ENCODE measurements at places on chromosomes 4 and X. TPM values are rescaled to one million over a fixed set of nuclear protein-coding genes. Genes with fewer than 3 reads are reported as not detected.

GRCh38 chr4:21367567-21367966, 581.0 kb downstream of the KCNIP4 start:
- no peak overlapping the region for H3K4me3 ChIP-seq
- H3K27ac ChIP-seq, result no peak overlapping the region
- H3K27me3 ChIP-seq, result no peaks in the 10 kb centered on the region
- no peaks in the 10 kb centered on the region for H3K4me1 ChIP-seq
- no peak for DNase-seq
- no peaks in the 10 kb centered on the region for H3K36me3 ChIP-seq

The COL25A1 gene
- total RNA-seq, result not detected

GRCh38 chrX:5528057-5528456, 700.6 kb downstream of the NLGN4X start:
- no peak overlapping the region for H3K4me3 ChIP-seq
- H3K4me1 ChIP-seq, result no peaks in the 10 kb centered on the region
- DNase-seq, result no peak
- H3K36me3 ChIP-seq, result no peaks in the 10 kb centered on the region
- H3K27ac ChIP-seq, result no peak overlapping the region

GRCh38 chrX:69185141-69185540, 19.9 kb upstream of the PJA1 start:
- H3K27me3 ChIP-seq, result peaks cover 20% of the 10 kb centered on the region
- no peak overlapping the region for H3K4me3 ChIP-seq
- H3K27ac ChIP-seq, result no peak overlapping the region

The PF4V1 gene
- not detected for total RNA-seq

DNA sequence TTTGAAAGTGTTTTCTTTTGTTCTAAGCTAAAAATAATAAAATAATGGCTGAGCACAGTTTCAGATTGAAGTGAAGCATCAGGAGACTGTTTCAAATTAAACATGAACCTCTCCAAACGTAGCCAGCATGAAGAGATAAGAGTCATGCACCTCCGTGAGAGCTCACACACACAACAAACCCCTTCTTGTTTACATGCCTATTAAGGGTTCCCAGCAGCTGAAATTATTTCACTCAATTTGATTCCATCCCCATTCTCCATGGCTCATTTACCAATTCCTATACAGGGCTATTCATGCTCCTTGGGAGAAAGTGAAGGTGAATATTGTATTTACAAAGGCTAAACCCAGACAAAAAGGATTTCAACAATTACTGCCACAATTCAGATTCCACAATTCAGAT, 954.1 kb upstream of the INTU start:
- no peak overlapping the region for H3K27ac ChIP-seq
- H3K4me3 ChIP-seq, result no peak overlapping the region
- DNase-seq, result no peak
- H3K36me3 ChIP-seq, result no peaks in the 10 kb centered on the region
- H3K27me3 ChIP-seq, result no peaks in the 10 kb centered on the region

GRCh38 chr4:109846395-109847098, 1.4 kb upstream of the LRIT3 start:
- H3K4me3 ChIP-seq, result no peak overlapping the region

The GLRA3 gene
- total RNA-seq, result not detected

The STATH gene
- total RNA-seq, result not detected

The FAM9B gene
- not detected for total RNA-seq

GRCh38 chrX:68939868-68940267, 111.0 kb downstream of the EFNB1 start:
- DNase-seq, result no peak
- H3K27me3 ChIP-seq, result no peaks in the 10 kb centered on the region
- no peak overlapping the region for H3K4me3 ChIP-seq
- no peaks in the 10 kb centered on the region for H3K36me3 ChIP-seq
- H3K27ac ChIP-seq, result no peak overlapping the region

GRCh38 chrX:48045410-48046311, 25.8 kb downstream of the ZNF630 start:
- H3K4me1 ChIP-seq, result no peaks in the 10 kb centered on the region
- H3K27me3 ChIP-seq, result peaks cover 5% of the 10 kb centered on the region
- H3K36me3 ChIP-seq, result no peaks in the 10 kb centered on the region
- no peak overlapping the region for H3K27ac ChIP-seq
- H3K4me3 ChIP-seq, result no peak overlapping the region
- DNase-seq, result no peak

GRCh38 chr4:123353656-123354055, 42.9 kb upstream of the SPRY1 start:
- no peak for DNase-seq
- H3K4me3 ChIP-seq, result no peak overlapping the region
- no peak overlapping the region for H3K27ac ChIP-seq

- H3K27me3 ChIP-seq, result peaks cover 2% of the 10 kb centered on the region
- H3K4me3 ChIP-seq, result no peak overlapping the region
- no peaks in the 10 kb centered on the region for H3K36me3 ChIP-seq
- DNase-seq, result no peak
Measured at GRCh38 chrX:14956813-14957582, 83.8 kb downstream of the MOSPD2 start.

DNA sequence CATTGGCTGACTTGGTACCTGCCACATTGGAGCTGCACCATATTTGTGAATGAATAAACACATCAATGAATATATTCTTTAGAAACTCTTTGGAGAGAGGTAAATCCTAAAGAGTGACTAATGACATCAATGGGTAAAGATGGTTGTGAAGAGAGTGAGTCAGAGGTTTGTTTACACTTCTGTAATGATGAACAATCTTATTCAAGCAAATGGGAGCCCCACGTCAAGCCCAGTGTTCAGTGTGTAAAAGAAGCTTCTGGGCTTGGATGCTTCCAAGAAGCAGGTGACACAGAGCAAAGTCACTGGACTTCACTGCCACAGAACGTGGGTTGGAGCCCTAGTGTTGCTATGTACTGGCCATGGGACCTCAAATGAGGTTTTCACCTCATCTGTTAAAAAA, 319.0 kb downstream of the STK32B start:
- no peak overlapping the region for H3K27ac ChIP-seq
- peaks cover 16% of the 10 kb centered on the region for H3K27me3 ChIP-seq
- no peak overlapping the region for H3K4me3 ChIP-seq
- peaks cover 5% of the 10 kb centered on the region for H3K36me3 ChIP-seq

The SCD5 gene
- 8.4 TPM for total RNA-seq

GRCh38 chr4:120942776-120943175, 20.2 kb upstream of the PRDM5 start:
- H3K4me1 ChIP-seq, result no peaks in the 10 kb centered on the region
- peaks cover 40% of the 10 kb centered on the region for H3K27me3 ChIP-seq
- peaks cover 15% of the 10 kb centered on the region for H3K36me3 ChIP-seq

GRCh38 chr4:101020956-101021355, 326.4 kb downstream of the PPP3CA start:
- peak overlapping the region; percentile 62 for H3K4me3 ChIP-seq
- peaks cover 58% of the 10 kb centered on the region for H3K4me1 ChIP-seq
- peaks cover 18% of the 10 kb centered on the region for H3K36me3 ChIP-seq
- DNase-seq, result no peak

The FMR1NB gene
- not detected for total RNA-seq

The KLHL13 gene
- 1.0 TPM for total RNA-seq

GRCh38 chrX:120485638-120486520, 16.8 kb upstream of the LAMP2 start:
- peak overlapping the region; percentile 76 for H3K27ac ChIP-seq
- no peaks in the 10 kb centered on the region for H3K27me3 ChIP-seq
- DNase-seq, result peak; percentile 63
- peak overlapping the region; percentile 84 for H3K4me3 ChIP-seq
- peaks cover 16% of the 10 kb centered on the region for H3K4me1 ChIP-seq
- no peaks in the 10 kb centered on the region for H3K36me3 ChIP-seq

The GPR119 gene
- not detected for total RNA-seq

DNA sequence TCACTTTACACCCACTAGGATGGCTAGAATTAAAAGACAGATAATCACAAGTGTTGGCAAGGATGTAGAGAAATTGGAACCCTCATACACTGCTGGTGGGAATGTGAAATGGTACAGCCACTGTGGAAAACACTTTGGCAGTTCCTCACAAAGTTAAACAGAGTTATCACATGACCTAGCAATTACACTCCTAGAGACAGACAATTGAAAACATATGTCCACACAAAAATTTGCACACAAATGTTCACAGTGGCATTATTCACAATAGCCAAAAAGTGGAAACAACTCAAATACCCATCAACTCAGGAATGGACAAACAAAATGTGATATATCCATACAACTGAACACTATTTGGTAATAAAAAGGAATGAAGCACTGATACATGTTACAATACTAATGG, 5.7 kb downstream of the ZNF280C start:
- DNase-seq, result no peak
- H3K4me3 ChIP-seq, result no peak overlapping the region
- no peaks in the 10 kb centered on the region for H3K27me3 ChIP-seq
- H3K4me1 ChIP-seq, result no peaks in the 10 kb centered on the region
- H3K27ac ChIP-seq, result no peak overlapping the region
- no peaks in the 10 kb centered on the region for H3K36me3 ChIP-seq

DNA sequence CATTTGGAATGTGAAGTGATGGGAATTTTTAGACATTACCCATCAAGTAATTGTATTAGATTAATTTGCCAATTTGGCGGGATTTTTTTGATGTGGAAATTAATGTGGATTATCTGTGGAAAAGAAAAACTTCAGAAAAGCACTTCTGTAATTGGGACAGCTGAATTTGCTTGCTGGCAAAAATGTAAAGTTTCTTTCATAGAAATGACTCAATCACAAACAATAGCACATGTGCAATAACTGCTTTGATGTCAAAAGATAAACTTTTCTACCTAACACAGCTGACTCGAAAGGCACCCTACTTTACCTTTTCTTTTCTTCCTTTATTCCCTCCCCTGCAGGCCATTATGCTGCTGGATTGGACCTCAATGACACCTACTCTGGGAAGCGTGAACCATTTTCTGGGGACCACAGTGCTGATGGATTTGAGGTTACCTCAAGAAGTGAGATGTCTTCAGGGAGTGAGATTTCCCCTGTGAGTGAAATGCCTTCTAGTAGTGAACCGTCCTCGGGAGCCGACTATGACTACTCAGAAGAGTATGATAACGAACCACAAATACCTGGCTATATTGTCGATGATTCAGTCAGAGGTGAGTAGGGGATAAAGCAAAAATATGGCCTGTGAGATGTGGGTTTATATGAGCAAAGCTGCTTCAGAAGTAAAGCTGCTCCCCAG, 1.4 kb downstream of the AREG start:
- no peaks in the 10 kb centered on the region for H3K36me3 ChIP-seq
- H3K27ac ChIP-seq, result no peak overlapping the region
- no peaks in the 10 kb centered on the region for H3K27me3 ChIP-seq
- no peak for DNase-seq
- H3K4me1 ChIP-seq, result peaks cover 13% of the 10 kb centered on the region
- no peak overlapping the region for H3K4me3 ChIP-seq

DNA sequence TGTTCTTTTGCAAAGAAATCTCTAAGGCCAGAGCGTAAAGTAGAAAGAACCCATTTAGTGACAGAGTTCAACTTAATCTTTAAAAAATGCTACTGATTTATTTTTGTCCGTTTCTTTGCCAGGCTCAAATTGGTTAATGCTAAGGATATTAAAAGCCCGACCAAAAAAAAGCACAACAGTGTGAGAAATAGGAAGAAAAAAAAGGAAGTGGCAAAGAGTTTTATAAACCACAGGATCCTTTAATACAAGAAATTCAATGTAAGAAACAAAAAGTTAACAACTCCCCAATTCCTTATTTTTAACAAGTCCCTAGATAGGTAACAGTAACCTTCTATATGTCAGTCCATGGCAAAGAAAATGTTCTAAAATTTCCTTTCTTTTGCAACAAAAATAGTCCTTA, 480.4 kb downstream of the ACTRT1 start:
- H3K36me3 ChIP-seq, result no peaks in the 10 kb centered on the region
- no peak overlapping the region for H3K4me3 ChIP-seq
- H3K4me1 ChIP-seq, result no peaks in the 10 kb centered on the region
- DNase-seq, result no peak
- no peaks in the 10 kb centered on the region for H3K27me3 ChIP-seq

GRCh38 chrX:39883666-39884065, 214.1 kb downstream of the BCOR start:
- peak; percentile 73 for DNase-seq
- H3K4me3 ChIP-seq, result peak overlapping the region; percentile 75
- peaks cover 13% of the 10 kb centered on the region for H3K36me3 ChIP-seq
- H3K27ac ChIP-seq, result peak overlapping the region; percentile 11

DNA sequence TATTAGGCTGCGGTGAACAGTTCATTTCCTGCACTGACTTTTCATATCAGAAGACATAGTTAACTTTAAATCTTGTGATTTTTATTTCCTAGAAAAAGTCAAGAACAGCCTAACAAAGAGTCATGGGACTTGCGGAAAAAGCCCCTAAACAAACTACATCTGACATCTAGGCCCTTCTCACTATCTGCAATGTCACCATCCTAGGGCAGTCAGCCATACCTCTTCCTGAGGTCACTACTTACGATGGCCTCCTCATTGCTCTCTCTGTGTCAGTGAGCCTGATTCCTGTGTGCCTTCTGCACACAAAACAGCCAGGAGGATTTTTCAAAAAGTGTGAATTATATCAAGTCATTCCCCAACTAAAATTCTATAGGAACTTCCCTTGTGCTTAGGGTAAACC, 22.4 kb upstream of the KIT start:
- H3K4me1 ChIP-seq, result peaks cover 7% of the 10 kb centered on the region
- H3K4me3 ChIP-seq, result no peak overlapping the region
- no peak for DNase-seq
- no peak overlapping the region for H3K27ac ChIP-seq
- no peaks in the 10 kb centered on the region for H3K27me3 ChIP-seq

GRCh38 chr4:159764343-159764952, 661.6 kb downstream of the RAPGEF2 start:
- no peak overlapping the region for H3K27ac ChIP-seq
- no peaks in the 10 kb centered on the region for H3K4me1 ChIP-seq

DNA sequence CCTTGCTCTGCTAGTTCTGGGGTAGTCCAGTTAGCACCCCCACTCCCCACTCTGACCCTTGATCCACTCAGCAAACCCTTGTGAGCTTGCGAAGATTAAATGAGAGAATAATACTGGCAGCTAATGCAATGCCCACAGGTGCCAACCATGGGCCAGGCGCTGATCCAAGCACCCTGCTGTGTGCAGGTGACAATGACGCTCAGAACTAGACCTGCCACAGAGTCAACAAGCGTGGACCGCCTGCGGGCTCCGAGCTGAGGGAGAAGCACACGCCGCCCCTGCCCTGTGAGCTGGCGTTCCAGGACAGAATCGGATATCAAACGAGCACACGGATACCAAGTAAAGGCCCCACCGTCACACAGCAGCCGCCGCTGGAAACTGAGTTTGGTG, 129.2 kb downstream of the FAM53A start:
- no peaks in the 10 kb centered on the region for H3K36me3 ChIP-seq
- H3K27me3 ChIP-seq, result peaks cover 5% of the 10 kb centered on the region
- DNase-seq, result no peak
- H3K27ac ChIP-seq, result no peak overlapping the region

GRCh38 chr4:8144359-8144758, 14.3 kb downstream of the ABLIM2 start:
- no peak for DNase-seq
- H3K4me3 ChIP-seq, result no peak overlapping the region
- H3K27ac ChIP-seq, result no peak overlapping the region
- no peaks in the 10 kb centered on the region for H3K36me3 ChIP-seq
- H3K27me3 ChIP-seq, result no peaks in the 10 kb centered on the region

The CLDN2 gene
- total RNA-seq, result not detected

GRCh38 chrX:84876876-84877275, 126.8 kb upstream of the APOOL start:
- H3K36me3 ChIP-seq, result no peaks in the 10 kb centered on the region
- H3K27me3 ChIP-seq, result no peaks in the 10 kb centered on the region
- DNase-seq, result no peak
- no peak overlapping the region for H3K4me3 ChIP-seq
- no peaks in the 10 kb centered on the region for H3K4me1 ChIP-seq

GRCh38 chr4:69984030-69984443, 11.7 kb upstream of the STATH start:
- H3K36me3 ChIP-seq, result no peaks in the 10 kb centered on the region
- H3K27me3 ChIP-seq, result no peaks in the 10 kb centered on the region
- no peaks in the 10 kb centered on the region for H3K4me1 ChIP-seq

Measured in natural killer cell treated with Interleukin-12 subunit alpha and Interleukin-12 subunit beta and Interleukin-15 and Interleukin-18, amount 100 ng/mL, for 72 hours (primary cell).